ENCODE measurements at places on chromosomes 1 and 21.

GRCh38 chr1:210937846-210938245, 196.1 kb downstream of the KCNH1 start:
- DNase-seq = no peak

GRCh38 chr1:218499011-218499691, 154.0 kb downstream of the TGFB2 start:
- no peak for DNase-seq

- DNase-seq = no peak
Measured at GRCh38 chr1:174748586-174748985, 251.2 kb upstream of the CACYBP start.

GRCh38 chr1:200206340-200206739, 178.8 kb downstream of the NR5A2 start:
- no peak for DNase-seq

- DNase-seq = no peak
Measured at GRCh38 chr1:218383681-218384080, 38.5 kb downstream of the TGFB2 start.

DNA sequence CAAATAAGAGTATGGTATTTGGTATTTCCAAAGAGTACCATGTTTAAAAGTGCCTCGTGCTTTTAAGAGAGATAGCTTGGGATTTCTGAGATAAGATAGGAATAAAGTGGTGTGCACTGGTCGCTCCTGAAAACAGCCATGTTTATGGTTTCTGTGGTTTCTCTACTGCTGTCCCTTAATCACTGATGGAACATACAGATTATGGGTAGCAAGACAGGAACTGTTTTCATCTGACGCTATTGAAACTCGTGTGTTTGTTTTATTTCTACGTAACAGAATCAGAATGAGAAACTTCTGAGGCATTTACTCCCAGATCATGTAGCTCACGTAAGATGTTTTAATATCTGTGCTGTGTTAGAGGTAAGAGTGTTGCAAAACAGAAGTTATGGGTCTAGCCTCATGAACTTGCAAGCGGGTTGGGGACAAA, 126.0 kb downstream of the KIAA0319L start:
- DNase-seq = no peak

GRCh38 chr1:233442026-233442780, 114.7 kb downstream of the MAP3K21 start:
- DNase-seq = no peak

DNA sequence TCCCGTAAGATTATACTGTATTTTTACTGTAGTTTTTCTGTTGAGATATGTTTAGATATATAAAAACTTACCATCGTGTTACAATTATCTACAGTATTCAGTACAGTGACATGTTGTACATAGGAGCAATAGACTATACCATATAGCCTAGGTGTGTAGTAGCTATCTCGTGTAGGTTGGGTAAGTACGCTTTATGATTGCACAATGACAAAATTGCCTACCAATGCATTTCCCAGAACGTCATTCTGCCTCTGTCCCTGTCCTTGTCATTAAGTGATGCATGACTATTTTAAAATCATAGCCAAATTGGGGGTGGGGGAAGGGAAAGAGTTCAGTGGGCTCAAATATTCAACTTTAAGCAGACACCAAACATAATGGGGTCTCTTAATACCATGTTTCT, 233.8 kb upstream of the TMEM51 start:
- DNase-seq = no peak

DNA sequence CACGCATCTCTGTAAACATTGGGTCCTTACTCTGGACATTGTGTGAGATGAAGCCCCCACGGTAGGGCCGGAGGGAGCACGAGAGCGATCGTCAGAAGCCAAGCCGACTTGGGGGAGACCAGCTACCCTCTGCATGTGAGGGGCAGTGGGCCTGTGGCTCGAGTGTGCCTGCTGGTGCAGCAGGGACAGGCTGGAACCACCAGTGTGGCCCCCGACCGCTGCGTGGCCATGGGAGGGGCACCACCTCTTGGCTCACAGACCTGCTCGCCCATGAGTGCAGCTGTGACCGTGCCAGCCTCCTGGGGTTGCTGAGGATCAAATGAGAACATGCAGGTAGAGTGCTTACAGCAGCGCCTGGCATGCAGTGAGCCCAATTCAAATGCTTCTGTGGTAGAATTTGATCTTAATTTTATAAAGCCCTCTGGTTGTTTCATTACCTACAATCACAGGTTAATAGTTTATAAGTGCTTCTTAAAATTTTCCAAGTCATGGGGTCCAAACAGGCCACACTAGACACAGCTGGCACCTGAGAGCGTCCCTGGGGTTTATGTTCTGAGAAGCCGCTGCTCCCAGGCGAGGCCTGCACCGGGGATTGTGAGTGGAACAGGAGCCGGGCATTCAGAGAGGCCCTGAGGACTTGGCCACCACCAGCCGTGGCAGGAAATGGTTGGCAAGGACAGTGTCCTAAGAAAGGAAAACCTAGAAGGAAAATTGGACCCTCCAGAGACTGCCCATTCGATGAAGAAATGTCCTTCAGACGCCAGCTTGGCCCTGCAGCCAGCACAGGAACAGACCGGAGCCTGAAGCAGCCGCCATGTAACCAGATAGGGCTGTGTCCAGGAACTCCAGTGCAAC, 22.6 kb upstream of the ADARB1 start:
- DNase-seq = no peak

- DNase-seq = no peak
Measured at GRCh38 chr1:87007323-87007722, 92.9 kb downstream of the HS2ST1 start.

- no peak for DNase-seq
Measured at GRCh38 chr1:28836421-28836956, 24.5 kb downstream of the OPRD1 start.

DNA sequence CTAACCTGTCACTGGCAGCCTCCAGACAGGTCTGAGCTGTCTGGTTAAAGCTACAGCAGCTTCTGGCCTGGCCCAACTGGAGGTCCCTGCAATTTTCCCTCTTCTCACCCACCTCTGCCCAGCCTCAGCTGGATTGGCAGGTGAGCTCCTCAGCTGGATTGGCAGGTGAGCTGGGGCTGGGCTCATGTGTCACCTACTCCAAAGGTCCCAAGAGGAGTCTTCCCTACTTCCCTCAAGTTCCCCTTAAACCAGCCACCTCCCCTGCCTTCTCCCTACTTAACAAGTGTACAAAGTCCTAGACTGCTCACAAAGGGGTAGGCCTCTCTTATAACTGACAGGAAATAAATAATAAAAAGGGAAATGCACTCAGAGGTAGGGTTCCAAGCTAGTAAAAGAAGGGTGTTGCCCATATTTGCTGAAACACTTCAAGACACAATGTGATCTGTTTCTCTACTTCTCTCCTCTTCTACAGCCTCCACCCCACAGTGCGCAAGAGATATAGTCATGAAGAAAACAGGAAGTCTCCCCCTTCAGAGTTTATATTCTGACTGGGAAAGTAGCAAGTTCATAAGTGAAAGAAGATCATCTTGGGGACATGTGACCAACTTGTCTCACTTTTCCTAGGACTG, at the start of gene GPA33:
GPA33 (minus strand) TSS at position 64 of the 629 bp plus-strand sequence. CDS start 90 bp downstream, outside the sequence.
- DNase-seq = no peak

GRCh38 chr1:71618191-71618590, 537.4 kb upstream of the ZRANB2 start:
- DNase-seq = no peak

DNA sequence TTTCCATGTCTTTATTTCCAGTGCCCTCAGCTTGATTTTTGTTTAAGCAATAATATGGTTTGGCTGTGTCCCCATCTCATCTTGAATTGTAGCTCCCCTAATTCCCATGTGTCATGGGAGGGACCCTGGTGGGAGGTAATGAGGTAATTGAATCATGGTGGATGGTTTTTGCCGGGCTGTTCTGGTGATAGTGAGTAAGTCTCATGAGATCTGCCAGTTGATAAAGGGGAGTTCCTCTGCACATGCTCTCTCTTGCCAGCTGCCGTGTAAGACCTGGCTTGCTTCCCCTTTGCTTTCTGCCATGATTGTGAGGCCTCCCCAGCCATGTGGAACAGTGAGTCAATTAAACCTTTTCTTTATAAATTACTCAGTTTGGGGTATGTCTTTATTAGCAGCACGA, 559.6 kb upstream of the ADAMTS5 start:
- no peak for DNase-seq

- DNase-seq = no peak
Measured at GRCh38 chr1:81224222-81224621, 576.5 kb upstream of the ADGRL2 start.

- no peak for DNase-seq
Measured at GRCh38 chr1:27658951-27659496, 13.0 kb downstream of the IFI6 start.

Data from NCI-H748 treated with DMSO at 0.1 percent for 48 hours (cell line).